ENCODE measurements at places on chromosomes 6 and 20.

DNA sequence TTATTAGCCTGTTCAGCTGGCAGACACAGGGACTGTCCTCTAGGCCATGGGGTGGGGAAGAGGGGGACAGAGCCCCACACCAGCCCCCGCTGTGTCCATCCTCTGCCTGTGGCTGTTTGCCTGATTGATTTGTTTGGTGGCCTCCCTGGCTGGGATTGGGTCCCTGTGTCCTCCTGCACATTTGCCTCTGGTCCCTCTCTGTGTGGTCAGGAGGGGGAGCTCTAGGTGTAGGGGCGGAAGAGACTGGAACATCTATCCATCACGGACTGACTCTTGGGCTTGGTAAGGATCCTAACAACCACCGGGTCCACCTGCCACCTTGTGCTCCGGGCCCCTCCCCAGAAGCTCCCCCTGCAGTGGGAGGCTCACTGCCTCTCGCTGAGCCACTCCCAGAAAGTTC, 38.4 kb upstream of the CCDC167 start:
- no peak for DNase-seq

GRCh38 chr6:107877968-107878367, 53.9 kb upstream of the SCML4 start:
- no peak for DNase-seq

- no peak for DNase-seq
Measured at GRCh38 chr6:141413196-141413595, 719.5 kb upstream of the GJE1 start.

GRCh38 chr6:54011277-54011648, 100.0 kb upstream of the MLIP start:
- DNase-seq, result no peak

GRCh38 chr20:36549942-36550789, 8.8 kb downstream of the MYL9 start:
- DNase-seq, result no peak

GRCh38 chr6:112183271-112183671, 71.1 kb downstream of the LAMA4 start:
- DNase-seq, result no peak

GRCh38 chr20:21141825-21142224, 15.9 kb downstream of the KIZ start:
- DNase-seq, result no peak

GRCh38 chr20:61065853-61066252, 186.2 kb upstream of the CDH4 start:
- no peak for DNase-seq

GRCh38 chr6:15790116-15790515, 127.3 kb upstream of the DTNBP1 start:
- DNase-seq, result no peak

GRCh38 chr6:7270320-7271204, 42.4 kb downstream of the SSR1 start:
- DNase-seq, result no peak

DNA sequence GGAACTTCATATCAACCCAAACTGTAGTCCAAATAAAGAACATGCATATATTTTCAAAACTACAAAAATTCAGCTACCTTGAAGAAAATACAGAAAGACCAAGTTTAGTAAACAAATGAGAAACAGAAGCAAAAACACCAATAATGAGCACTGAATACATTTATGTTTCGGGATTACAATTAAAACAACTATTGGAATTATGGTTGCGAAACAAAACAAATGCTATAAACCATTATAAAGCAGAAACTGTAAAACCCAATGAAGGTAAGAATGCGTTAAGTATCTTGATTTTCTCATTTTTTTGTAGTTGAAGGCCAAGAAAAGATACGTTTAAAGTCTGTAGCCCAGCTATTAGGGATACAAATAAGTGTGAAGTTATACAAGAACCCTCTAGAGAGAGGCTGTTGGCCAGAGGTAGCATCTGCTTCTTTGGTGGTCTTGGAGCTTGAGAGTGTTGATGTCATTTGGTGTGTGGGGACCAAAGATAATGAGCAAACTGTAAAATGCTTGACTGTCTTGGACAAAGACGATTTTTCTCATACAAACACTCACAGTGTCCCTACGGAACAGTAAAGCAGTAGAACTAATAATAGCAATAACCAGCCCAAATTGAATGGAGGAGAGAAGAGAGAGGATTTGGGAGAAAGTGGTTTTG, 111.5 kb downstream of the PRND start:
- no peak for DNase-seq

DNA sequence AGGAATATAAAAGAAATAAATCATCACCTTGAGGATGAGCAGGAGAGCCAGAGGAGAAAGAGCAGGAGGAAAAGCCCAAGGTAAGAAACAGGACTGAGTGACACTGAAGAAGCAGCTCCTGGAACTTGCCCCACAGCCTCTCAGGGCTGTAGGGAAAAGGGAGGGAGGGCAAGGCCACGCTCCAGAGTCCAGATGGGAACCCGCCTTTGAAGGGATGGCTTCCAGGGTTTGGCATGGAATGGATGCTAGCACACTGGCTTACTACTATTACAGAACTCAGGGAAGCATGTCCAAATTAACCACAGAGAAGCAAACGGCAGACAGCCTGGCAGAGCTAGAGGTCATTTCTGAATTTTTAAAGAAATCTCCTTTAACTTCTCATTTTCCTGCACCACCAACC, 26.8 kb downstream of the RALGAPA2 start:
- no peak for DNase-seq

DNA sequence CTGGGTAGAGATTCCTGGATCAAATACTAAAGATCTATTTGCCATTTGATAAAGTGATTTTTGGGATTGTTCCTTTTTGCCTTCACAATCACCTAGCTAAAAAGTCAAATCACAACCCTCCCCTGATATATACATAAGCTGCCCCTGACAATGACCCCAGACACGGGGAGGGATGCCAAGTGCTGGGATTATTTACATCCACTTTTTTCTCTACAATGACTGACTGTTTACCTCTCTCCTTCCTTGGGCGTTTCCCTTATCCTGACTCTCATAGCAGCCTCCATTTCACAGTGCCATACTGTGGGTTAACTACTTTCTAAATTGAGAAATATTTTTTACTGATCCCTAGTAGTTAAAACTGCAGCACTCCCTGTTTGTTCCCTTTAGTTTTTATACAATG, 150.8 kb upstream of the TMEM170B start:
- DNase-seq, result no peak

- no peak for DNase-seq
Measured at GRCh38 chr20:61949363-61949713, 116.3 kb downstream of the TAF4 start.

DNA sequence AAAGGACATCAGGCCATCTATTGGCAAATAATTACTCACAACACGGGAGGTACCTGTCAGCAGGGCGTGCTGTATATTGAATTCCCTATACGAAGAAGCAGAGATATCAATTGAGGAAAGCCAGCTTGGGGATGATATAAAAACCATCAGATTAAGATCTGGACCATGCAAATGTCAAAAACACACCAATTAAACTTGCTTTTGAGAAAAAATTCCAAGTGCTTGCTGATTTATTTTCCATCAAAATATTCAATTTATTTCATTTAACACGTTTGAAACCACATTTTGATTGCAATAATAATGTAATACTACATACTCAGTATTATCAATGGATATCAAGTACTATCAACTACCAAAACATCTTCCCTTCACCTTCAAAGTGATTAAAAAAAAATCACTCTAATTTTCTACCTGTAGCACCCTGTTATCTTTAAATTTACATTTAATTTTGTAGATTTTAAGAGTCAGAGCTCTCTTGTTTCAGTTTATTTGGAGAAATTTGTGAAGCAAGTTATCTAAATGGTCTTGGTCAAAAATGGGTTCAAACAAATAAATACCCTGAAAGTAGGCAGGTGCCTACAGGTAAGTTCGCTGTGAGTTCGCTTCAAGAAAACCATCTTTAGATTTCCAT, 6.8 kb upstream of the TBX18 start:
- DNase-seq, result no peak

DNA sequence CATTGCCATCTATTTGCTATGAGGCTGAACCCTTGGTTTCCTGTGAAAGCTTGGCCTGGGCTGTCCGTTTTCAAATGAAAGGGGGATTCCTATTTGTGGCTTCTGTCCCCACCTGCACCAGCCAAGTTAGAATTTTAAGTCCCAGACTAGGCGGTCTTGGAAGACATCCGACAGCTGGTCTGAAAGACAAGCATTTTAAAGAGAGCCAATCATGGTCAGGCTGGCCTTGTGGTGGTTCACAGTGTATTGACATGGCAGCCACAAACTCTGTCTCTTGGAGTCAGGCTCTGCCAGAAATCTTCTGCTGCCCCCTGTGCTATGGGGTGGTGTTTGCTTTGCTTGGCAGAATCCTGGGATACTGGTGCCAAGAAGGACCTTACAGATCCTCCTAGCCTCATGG, 319.2 kb upstream of the MOCS1 start:
- no peak for DNase-seq

- no peak for DNase-seq
Measured at GRCh38 chr6:165662749-165663376, at the start of gene PDE10A. Gene PDE10A, minus strand, starts transcription at chr6:165663241. Its CDS starts 430 bp downstream, at chr6:165662811.

- no peak for DNase-seq
Measured at GRCh38 chr20:23582293-23582692, 14.0 kb upstream of the CST9L start.

DNA sequence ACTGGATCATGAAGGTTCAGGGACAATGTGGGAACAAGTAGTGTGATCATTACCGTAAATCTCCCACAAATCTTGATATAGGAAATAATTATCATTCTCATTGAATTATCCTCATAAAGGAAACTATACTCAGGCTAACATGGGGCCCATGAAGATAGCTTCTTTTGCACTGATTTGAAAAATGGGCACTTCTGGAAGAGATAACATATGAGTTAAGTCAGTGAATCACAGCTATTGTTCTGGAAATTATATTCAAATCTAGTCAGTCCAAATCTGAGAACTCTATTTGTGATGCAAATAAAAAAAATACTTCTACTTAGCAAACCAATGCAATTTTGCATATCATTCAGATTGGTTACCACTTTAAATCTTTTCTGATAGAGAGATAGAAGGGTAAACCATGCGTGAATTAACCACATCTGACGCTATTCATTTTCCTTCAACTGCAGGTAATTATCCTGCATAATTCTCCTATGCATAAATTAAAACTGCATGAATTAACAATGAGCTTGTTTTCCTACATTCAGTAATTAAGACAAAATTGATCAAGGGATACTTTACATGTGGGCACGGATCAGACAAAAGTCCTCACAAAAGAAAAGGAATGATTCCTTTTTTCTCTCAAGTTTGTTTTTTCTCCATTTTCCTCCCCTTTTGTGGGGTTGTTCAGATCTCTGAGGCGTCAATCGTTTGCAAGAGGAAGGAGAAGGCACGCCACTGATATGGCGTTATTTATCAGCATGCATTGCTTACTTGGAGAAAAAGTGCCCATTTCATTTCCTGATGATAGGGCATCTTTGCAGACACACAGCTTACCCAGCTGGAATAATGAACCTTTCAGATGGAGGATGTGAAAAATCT, 36.4 kb downstream of the RIPOR2 start:
- DNase-seq, result no peak

- no peak for DNase-seq
Measured at GRCh38 chr6:166761801-166762200, 134.8 kb upstream of the RPS6KA2 start.

- DNase-seq, result no peak
Measured at GRCh38 chr6:71476371-71476770, 187.8 kb downstream of the OGFRL1 start.

DNA sequence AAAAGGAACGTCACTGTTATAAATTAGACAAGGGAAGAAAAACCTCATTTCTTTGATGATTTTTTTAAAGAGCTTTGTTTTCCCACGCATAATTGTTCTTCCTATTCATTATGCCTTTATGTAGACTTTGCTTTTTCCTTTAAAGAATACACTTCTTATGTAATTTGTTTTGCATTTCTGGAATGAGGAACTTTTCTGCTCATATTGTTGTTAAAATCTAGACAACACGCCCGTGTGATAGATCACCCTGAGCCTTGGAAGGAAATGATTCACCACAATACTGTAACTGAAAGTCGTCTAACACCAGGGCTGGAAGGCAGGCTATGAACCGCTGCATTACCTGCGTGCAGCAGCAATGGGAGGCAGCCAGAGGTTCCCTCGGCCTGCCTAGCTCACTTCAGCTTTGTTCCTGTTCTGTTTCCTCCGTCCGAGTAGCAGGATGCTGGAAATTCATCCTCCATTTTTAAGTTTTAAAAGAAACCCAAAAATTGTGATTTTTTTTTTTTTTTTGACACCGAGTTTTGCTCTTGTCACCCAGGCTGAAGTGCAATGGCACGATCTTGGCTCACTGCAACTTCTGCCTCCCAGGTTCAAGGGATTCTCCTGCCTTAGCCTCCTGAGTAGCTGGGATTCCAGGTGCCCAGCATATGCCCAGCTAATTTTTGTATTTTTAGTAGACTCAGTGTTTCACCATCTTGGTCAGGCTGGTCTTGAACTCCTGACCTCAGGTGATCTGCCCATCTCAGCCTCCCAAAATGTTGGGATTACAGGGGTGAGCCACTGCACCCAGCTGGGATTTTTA, 49.6 kb upstream of the ZNF217 start:
- peak; percentile 31 for DNase-seq

GRCh38 chr6:136956590-136957544, 34.8 kb downstream of the SLC35D3 start:
- no peak for DNase-seq

GRCh38 chr6:44682987-44683779, 295.7 kb downstream of the CDC5L start:
- no peak for DNase-seq

DNA sequence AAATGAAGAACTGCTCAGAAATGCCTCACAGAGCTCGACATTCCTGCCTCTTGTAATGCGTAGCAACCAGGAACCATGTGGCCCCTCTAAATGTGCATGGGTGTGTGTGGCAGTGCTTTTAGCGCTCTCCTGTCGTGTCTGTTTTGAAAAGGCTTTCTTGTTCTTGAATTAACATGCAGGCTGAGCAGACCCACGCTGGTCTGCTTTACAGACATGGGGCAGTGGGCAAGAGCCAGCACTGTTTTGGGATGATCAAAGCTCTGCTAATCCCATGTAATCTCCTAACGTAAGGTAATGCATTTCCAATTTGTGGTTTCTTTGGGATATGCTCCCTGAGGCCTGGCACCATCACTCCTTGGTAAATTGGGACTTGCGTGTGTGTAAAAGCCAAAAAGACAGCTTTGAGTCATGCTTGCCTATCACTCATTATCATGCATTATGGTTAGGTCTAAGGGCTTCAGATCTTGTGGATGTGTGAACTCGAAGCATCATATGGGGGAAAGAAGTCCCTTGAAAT, 11.8 kb downstream of the RIPOR2 start:
- DNase-seq, result no peak

DNA sequence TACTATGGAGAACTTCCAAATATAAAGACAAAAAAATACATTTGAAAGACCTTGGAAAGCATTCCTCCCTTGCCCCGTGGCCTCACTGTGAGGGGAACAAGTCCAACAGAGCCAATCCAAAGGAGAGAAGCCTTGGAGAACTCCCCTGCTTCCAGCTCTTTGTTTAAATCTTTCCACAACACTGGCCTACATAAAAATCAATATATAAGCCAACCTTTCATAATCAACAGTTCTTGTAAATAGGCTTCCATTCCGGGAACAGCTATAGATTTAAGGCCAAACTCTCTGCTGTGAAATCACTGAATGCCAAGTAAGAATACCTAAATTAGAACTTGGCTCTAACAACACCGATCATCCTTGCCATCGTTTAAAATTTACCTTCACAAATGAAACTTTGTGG, 242.1 kb downstream of the HACE1 start:
- DNase-seq, result no peak

GRCh38 chr20:2606507-2607006, 45.9 kb upstream of the NOP56 start:
- no peak for DNase-seq
